ENCODE measurements at places on chromosomes 5 and 9.

GRCh38 chr9:96040591-96041461, 165.3 kb downstream of the ERCC6L2 start:
- DNase-seq = no peak

DNA sequence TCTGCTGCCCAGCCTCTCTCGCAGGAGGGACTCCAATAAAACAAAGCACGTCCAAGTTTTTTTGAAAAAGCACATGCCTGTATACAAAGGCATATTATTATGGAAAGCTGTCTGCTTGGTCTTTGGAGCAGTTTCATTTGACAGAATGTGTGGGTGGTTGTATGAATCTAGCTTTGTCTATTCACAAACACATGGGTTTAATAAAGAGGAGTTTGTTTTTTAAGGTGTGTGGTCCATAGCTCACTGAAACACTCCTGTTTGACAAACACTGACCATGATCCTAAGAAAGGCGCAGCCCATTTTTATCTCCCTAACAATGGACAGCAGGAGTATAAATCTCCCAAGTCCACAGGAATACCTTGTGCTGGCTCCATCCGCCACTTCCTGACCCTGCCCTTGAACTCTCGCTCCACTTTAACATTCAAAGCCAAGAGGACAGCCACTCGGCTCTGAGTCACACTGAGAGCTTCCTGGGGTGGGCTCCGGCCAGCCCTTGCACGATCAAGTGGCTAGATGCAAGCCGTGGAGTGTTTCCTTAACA, 371.9 kb downstream of the EBF1 start:
- no peak for DNase-seq

- no peak for DNase-seq
Measured at GRCh38 chr5:161167016-161167767, 315.2 kb upstream of the ATP10B start.

DNA sequence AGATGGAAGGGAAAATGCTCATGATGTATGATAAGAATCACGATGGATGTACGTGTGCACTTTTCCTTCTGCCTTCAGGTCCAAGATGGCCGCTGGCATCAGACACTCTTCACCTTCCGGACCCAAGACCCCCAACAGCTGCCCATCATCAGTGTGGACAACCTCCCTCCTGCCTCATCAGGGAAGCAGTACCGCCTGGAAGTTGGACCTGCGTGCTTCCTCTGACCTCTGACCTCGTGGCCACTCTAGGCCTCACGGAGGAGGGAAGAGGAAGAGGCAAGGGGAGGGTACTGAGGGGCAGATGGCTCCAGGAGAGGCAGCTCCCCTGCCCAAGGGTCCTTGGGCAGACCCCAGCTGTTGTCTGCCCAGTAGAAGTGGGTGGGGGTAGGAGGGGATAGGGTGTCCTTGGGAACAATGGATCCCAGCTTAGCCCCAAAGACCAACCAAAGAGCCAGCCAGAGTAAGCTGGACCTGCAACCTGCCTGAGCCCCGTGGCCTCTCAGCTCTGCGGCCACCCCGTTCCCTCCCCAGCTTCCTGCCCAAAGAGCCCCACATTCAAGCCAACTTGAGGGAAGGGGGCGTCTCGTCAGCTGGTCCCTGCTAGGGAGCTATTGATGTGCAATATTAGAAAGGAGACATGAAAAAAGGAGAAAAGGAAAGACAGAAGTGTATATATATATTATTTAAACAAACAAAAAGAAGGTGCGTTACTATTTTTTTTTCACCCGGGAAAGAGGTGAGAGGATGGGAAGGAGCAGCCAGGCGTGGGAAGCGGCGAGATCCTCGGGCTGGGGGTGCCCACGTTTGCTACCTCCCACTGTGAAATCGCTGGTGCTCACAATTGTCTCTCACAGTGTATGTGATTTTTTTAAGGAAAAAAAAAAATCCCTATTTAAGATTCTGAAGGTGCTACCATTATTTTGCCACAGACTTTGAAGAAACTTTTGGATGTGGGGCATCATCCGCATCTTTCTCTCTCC, 12.1 kb upstream of the ORM1 start:
- peak; percentile 3 for DNase-seq

DNA sequence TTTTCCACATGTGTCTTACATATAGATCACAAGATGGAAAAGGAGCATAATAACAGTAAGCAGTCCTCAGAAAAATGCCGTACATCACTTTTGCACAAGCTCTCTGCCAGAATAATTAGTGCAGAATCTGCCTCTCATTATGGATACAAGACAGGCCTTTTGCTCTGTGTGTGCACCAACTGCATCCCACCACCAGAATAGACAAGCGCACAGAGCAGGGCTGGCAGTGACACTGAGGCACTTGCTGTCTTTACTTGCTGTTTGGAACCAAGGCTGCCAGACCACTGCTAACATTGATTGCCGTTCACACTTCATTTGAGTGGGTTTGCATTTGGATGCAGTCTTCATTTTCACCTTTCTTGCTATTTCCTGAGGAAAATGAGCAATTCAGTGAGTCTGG, 741.3 kb downstream of the TLE1 start:
- DNase-seq = no peak

DNA sequence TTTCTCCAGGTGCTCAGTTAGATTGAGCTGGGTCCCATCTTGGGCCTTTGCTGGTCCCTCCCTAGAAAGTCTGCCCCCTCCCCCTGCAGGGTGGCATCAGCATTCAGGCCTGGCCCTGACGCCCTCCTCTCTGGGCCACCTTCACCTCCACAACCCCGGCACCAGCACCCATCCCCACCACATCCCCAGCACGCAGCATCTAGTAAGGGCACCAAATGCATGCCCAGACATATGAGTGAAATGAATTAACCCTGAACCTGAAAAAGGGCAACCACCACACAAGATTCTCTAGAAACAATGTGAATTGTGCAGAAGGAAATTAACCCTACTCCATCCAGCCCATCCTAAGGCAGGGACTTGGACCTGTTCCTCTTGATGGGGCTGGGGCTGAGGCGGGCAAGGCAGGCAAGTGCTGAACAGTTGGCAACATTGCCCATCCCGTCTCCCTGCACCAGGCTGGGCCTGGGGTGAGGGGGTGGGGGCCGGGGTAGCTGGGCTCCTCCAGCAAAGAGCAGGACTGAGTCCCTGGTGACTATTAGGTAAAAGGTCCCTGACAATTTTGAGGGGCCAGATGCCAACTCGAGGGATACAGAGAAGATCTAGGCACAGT, 125.9 kb downstream of the KCNIP1 start:
- no peak for DNase-seq

GRCh38 chr9:137191691-137192447, 3.4 kb downstream of the SSNA1 start:
- DNase-seq = no peak

GRCh38 chr5:5629607-5629978, 207.1 kb downstream of the ICE1 start:
- no peak for DNase-seq

DNA sequence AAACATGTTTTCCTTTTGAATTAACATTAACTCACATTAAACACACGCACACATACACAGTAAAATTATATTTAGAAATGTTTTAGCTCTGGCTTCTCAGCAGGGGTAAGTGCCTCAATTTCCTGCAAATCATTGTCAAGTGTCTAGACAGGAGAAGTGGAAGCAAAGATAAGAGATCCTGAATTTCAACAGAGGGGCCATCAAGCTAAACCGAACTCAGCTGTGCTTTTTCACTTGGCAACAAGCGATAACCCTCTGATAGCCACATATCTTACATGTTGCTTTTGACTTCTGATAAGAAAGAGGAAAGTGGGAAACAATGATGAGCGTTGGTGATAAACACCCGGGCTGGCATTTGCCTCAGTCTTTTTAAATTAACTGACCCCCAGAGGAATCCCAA, 79.7 kb upstream of the SPDL1 start:
- DNase-seq = no peak

DNA sequence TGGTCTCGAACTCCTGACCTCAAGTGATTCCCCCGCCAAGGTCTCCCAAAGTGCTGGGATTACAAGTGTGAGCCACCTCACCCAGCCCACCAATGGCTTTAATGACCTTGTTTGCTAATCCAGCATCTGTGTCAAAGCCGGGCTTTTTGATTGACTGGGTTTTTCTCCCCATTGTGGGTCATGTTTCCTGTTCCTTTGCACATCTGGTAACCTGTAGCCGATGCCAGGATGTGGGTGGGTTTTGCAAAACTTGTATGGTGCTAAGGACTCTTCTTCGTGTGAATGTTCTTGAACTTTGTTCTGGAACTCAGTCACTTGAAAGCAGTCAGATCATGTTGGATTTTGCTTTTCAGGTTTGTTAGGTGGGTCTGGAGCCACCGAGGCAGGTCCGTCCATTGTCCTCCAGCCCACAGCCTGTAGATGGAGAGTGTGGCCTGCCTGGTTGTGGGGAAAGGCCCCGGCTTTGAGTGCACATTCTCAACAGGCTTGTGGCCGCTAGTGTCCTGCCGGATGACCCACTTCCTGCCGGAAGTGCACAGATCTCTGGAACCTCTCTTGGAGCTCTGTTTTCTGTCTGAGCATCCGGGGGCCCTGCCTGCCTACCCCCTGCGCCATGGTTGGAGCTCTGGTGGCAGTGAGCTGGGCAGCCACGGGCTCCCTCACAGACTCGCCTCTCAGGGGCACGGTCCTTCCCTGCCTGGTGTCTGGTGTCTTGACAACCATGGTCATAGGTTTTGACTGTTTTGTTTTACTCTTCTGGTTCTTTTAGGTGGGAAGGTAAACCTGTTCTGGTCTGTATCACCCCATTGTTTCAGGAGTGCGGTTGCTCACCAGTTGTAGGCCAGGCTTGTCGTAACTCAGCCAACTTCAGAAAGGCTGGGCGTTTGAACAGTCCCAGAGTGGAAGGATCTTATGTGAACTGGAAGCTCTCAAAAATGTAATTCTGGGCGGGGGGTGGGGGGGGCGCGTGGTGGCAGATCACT, 69.6 kb upstream of the CACNA1B start:
- no peak for DNase-seq

DNA sequence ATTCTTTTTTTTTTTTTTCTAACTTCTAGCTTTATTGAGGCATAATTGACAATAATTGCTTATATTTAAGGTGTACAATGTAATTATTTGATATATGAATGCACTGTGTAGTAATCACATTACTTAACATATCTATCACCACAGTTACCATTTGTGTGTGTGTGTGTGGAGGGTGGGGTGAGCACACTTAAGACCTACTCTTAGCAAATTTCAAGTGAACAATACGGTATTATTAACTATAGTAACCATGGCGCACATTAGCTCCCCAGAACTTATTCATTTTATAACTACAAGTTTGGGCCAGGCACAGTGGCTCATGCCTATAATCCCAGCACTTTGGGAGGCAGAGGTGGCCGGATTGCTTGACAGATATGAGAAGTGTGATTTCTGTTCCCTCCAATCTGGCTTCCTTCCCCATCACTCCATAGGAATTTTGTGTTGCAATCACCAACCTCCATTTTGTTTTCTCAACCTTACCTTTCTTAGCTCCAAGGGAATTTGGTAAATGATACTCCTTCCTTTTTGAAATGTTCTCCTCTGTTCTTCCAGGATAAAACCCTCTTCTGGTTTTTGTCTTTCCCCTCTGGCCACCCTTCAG, 14.9 kb downstream of the TXN start:
- no peak for DNase-seq

GRCh38 chr5:158382473-158382872, 523.5 kb upstream of the CLINT1 start:
- DNase-seq = peak; percentile 37

DNA sequence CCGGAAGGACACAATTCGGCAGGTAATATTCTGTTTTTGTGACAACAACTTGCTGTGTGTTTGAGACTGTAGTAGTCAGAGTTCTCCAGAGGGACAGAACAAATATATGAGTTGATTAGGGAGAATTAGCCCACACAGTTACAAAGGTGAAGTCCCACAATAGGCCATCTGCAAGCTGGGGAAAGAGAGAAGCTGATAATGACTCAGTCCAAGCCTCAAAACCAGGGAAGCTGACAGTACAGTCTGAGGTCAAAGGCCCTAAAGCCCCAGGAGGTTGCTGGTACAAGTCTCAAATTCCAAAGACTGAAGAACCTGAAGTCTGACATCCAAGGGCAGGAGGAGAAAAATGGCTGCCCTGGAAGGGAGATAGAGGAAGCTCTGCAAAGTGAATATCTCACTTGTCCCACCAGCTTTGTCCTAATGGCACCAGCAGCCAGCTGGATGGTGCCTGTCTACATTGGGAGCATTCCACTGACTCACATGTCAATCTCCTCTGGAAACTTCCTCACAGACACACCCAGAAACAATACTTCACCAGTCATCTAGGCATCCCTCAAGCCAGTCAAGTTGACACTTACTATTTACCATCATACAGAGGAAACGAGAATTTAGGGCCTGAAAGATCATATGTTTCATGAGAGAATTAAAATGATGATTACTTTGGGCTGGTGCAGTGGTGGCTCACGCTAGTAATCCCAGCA, 36.3 kb upstream of the CTXN3 start:
- DNase-seq = no peak

DNA sequence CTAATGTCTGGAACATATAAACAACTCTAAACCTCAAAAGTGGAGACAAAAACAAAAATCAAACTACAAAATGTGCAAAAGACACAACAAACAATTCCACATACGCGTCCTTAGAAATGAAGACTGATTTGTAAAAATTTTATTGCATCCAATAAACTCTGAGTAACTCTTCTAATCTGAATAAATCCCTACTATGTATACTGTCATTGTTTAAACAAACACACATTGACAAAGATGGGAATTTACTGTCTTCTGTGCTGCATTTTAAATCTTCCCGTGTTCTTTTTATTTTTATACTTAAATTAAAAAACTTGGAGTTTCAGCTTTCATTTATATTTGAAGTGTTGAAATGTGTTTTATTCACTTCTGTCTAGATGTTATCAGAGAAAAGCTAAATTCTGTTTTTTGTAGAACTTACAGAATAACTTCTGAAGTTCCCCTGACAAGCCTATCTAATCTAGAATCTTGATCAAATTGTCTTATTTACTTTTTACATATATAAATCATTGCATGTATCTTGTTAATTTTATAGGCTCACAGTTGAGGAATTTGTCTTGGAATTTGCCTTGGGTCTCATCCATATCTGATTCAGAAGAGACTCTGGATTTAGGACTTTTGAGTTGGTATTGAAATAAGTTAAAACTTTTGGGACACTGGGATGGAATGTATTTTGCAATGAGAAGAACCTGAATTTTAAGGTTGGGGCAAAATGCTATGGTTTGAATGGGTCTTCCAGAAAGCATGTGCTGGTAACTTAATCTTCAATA, 2064.4 kb upstream of the C9orf72 start:
- no peak for DNase-seq

GRCh38 chr9:91038483-91039124, 237.0 kb downstream of the SYK start:
- DNase-seq = no peak

Data from activated T-cell treated with anti-CD3 and anti-CD28 coated beads, Interleukin-2, amount 50 U/mL, for 48 hours (primary cell).